Fibroblast of skin of scalp (primary cell): ENCODE measurements at places on chromosomes 13 and 19.
A peak's percentile ranks its signal among the peaks of the same experiment; 100 is the strongest.

DNA sequence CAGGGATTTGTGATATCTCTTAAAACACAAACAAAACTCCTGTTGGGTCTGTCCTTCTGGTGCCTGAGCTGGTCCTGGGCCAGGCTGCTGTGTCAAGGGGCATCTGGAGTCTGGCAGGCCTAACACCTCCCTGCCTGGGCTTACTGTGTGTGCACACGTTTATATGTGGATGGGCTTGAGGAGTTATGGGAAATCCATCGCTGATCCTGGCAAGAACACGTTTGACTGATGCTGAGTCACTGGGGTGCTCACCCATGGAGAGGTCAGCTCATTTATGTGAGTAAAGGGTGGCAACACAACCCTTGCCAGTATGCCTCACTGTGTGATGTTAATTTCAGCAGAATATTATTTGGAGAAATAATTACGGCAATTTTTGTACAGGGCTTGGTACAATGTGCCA is 44.5 kb upstream of the PCDH8 start:
- no peak for DNase-seq

- no peak for DNase-seq
Measured at GRCh38 chr13:72293206-72293605, 426.2 kb upstream of the DACH1 start.

DNA sequence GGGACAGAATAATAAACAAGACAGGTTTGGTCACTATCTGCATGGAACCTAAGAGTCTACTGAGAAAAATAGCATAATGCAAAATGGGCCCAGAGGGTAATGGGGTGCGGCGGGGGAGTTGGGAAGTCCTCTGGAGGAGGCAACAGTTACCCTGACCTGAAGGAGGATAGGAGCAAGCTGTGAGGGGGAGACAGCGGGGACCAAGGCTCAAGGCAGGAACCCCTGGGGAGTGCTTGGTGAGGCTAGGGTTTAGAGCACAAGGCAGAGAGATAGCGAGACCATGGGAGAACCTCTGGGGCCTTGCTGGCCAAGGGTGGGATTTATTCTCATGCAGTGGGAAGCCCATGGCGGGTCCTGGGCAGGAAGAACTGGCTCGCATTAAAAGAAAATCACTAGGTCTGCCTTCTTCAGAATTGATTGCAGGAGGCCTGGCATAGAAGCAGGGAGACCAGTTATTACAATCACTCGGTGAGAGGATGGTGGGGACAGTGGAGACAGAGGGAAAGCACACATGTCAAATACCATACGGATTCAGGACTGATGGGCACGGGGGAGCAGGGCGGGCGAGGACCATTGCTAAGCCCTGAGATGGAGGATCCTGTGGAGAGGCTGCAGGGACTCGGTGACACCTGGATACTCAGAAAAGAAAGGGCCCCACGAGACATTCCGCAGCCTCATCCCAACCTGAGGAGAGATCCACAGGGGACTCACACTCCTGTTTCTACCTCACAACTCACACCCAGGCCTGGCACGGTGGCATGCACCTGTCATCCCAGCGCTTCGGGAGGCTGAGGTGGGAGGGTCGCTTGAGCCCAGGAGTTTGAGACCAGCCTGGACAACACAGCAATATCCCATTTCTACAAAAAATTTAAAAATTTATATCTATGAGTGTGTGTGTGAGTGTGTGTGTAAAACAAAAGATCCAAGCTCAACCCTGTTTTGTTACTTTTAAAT is 110.4 kb downstream of the URI1 start:
- DNase-seq: no peak

DNA sequence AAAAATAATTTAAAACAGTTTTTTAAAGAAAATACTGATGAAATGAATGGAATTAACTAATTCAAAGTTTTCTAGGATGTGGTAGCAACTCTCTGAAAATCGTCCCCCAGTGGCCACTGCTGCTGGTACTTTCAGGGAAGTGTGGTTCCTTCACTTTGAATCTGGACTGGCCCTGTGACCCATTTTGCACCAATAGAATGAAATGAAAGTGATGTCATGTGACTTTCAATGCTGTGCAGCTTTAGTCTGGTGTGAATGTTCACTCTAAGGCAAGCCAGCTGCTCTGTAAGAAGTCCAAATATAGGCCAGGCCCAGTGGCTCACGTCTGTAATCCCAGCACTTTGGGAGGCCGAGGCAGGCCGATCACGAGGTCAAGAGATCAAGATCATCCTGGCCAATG is 26.4 kb upstream of the HNRNPA1L2 start:
- DNase-seq: no peak

DNA sequence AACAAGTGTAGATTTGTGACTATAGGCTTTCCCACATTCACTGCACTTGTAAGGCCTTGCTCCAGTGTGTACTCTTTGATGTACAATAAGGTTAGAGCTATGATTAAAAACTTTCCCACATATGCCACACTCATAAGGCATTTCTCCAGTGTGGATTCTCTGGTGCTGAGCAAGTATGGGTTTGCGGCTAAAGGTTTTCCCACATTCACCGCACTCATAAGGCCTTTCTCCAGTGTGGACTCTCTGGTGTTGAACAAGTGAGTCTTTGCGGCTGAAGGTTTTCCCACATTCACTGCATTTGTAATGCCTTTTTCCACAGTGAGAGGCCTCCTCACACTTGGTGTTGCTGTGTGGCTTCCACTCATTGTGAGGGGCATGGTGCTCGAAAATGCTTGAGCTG is 3.7 kb downstream of the ZNF772 start:
- DNase-seq: peak; percentile 6

- no peak for DNase-seq
Measured at GRCh38 chr13:24985107-24985506, 110.8 kb upstream of the PABPC3 start.

DNA sequence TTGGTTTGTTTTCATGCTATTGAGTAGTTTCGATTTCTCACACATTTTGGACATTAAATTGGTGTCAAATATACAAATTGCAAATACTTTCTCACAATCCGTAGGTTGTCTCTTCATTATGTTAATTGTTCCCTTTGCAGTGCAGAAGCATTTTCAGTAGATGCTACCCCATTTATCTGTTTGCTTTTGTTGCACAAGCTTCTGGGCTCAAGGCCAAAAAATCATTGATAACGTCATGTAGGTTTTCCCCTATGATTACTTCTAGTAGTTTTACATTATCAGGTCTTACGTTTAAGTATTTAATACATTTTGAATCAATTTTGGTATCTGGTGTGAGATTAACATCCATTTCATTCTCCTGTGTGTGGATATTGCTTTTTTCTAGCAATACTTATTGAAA is 14.0 kb upstream of the ZNF347 start:
- DNase-seq: no peak

DNA sequence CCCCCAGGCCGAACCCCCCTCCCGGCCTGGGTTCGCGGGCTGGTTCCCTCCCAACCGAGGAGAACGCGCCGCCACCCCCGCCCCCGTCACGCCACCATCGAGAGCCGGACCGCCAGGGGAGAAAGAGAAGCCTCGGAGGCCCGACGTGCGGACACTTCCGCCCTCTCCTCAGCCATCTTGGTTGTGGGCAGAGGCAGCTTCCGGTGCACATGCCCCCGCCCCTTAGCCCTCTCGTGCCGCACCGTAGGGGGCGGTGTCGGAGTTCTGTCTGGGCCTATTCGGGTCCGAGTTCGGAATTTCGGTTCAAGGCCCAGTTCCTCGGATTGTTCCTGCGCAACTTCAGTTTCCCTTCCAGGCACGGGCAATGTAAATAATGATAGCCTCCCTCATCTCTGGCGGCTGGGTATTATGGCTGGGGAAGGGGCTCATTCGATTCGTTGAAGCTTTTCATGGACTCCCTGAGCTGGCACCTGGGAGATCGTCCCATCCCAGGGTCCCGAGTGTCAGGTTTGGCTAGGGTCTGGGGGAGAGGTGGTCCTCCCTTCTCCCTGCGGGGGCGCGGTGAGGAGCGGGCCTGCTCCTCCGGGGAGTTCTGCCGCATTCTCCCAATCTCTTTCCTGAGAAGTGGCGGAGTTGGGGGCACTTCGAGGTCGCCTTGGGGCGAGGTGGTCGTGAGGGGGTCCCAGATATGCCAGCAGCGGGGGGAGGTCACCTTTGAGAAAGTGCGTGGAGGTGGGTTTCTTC is at the start of the genes IER2 and STX10:
Gene IER2, plus strand, starts transcription at position 225 of the 744 bp plus-strand sequence. CDS start 2,776 bp downstream, outside the sequence.
Gene STX10, minus strand, starts transcription at position 189 of the 744 bp plus-strand sequence. CDS start 202 bp downstream, outside the sequence.
- peak; percentile 95 for DNase-seq

- DNase-seq: no peak
Measured at GRCh38 chr13:78993792-78994191, 334.8 kb upstream of the OBI1 start.

DNA sequence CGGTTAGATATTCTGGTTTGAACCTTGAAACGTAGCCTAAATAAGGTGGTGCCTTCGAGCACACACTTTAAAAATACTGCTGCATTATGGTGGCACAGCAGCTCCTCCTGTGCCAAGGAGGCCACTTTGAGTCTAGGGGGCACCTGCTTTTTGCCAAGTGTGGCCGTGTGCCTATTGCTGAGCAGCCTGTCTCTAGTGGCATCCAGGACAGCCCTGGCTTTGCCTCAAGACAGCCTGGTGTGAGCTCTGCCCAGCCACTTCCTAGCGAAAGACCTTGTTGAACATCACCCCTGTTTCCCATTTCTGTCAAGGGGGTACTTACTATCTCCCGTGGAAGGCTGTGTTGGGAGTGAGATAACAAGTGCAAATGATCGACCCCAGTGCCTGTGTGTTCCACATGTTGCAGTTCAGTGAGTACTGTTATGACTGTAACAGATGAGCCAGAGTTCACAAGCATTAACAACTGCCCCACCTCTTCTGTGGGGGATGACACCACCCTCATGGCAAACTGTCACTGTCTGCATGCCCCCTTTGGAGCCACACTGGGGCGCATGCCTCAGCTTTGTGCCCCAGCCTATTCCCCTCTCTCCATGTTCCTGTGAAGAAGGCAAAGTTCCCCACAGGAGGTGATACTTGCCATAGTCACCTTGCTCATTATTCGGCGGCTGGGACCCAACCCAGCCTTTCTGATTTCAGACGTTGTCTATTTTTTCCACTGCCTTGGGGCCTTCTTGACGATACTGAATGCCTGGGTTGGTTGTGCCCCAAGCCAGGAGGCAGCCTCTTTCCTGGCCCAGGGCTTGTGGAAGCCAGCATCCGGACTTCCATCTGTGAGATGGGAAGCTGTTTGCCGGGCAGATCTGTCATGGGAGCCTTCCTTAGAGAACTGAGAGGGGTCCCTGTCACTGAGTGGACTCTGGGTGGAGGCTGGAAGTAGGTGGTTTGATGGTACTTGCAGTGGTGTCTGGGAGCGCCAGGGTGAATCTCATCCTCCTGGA is 5.4 kb downstream of the GATAD2A start:
- no peak for DNase-seq

- DNase-seq: no peak
Measured at GRCh38 chr13:29427937-29428309, 167.6 kb downstream of the SLC7A1 start.

DNA sequence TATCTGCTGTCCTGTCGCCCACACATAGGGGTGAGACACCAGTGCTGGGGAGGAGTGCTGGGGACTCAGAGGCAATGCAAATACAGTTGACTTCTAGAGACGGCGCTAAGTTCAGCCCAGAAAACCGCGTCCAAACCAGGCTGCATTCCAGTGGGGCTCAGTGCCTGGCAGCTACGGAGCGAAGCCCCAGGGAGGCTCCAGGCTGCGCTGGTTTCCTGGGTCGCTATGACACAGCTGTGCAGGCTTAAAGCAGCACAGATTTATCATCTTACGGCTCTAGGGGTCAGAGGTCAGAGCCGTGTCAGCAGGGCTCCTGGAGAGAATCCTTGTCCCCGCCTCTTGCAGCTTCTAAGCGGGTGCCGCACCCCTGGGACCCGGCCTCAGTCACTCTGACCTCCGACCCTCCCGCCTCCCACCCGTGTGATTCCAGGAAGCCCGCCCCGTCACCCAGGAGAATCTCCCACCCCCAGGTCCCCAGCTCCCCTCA is 61.6 kb downstream of the ANKRD10 start:
- DNase-seq: peak; percentile 11

DNA sequence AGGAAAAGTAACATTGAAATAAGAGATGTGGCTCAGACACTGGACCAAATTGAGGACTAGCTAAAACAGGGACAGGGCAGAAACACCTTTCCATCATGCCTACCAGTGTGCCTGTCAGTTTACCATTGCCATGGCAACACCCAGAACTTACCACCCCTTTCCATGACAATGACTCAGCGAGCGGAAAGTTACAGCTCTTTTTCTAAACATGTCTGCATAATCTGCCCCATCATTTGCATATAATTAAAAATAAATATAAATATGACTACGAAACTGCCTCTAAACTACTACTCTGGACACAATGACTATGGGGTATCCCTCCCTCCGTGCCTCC is 96.0 kb downstream of the UBL3 start:
- peak; percentile 42 for DNase-seq

GRCh38 chr13:80374444-80374843 is 33.5 kb upstream of the SPRY2 start:
- no peak for DNase-seq

DNA sequence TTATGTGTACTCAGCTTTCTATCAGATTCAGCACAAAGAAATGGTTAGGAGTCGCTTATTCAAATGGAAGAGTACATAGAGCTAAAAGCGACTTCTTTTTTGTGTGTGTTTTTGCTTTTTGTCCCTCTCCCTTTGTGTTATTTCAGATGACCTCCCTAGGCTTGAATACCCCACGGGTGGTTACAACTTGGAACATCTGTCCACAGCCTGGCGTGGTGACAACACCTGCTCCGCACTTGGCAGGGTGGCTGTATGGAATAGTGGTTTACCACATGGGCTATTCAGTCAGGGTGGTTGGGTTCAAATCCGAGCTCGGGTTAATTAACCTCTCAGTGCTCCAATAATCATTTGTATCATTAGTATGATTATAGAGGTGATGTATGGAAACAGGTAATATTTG is 151.6 kb upstream of the FREM2 start:
- DNase-seq: no peak

GRCh38 chr19:35643255-35644205 is 2.0 kb downstream of the ETV2 start:
- DNase-seq: peak; percentile 83

- no peak for DNase-seq
Measured at GRCh38 chr13:95185851-95186250, 115.4 kb downstream of the ABCC4 start.
